ENCODE measurements at places on chromosomes 7 and 10.

DNA sequence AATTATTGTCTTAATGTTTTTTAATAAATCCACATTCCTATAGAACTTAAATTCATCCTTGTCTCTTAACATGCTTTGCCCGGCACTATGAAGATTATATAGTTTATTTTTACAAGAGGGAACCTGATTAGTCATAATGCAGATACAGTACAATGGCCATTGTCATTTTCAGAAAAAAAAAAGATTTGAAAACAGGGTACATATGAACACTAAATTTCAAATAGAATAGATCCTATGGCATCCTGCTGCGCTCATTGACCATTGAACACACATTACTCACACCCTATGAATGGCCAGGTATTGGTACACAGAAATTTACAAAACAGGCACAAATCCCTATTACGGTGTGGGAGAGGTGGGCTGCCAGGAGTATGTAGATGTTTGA is 2.0 kb upstream of the KLF6 start:
- no peak for DNase-seq

DNA sequence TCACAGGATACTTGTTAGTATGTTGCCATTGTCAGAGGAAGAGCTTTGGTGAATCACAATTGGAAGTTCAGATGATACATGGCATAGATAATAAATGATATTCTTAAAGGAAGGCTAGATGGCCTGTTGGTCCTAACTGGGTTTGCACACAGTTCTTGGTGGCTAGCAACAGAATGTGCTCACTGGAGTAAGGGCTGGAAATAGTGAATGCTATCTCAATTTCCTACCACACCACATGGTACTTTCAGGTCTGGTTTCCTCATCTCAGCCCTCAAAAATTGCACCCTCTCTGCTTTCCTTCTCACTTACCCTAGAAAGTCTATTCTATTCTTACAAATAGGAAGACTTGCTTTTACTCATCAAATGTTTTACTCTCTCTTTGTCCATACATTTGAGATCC is 622.5 kb downstream of the ANKRD7 start:
- no peak for DNase-seq

- no peak for DNase-seq
These were observed 44.9 kb downstream of the ANXA8 start for GRCh38 chr10:47438857-47439474.

- DNase-seq = no peak
These were observed 56.6 kb upstream of the GDF10 start for GRCh38 chr10:47243356-47243755.

GRCh38 chr7:103632972-103633371 is 187.0 kb upstream of the SLC26A5 start:
- DNase-seq = no peak

GRCh38 chr7:108455998-108456677 is at the start of gene NRCAM:
Gene NRCAM (minus strand): TSS chr7:108456436. CDS start chr7:108240064, 216,372 bp downstream.
- DNase-seq = no peak

- DNase-seq = peak; percentile 88
These were observed 3.9 kb upstream of the ITGB1 start for GRCh38 chr10:32961895-32962369.

GRCh38 chr10:132468216-132468615 is 69.4 kb upstream of the INPP5A start:
- no peak for DNase-seq

DNA sequence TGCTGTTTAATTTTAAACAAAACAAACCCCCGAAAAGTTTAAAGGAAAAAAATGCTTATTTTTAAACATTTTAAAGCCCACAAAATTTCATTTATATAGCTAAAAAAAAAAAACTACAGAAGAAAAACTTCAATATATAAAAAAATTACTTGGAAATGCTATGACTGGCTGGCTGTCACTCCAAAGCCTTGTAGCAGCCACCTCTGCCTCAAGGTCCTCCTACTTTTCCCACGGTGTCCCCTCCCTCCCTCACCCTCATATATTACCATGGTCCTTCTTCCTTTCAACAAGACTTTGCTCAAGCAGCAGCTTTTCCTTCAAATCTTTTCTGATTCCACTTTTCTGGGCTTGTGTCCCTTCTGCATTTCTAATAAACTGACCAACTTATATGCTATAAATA is 122.0 kb downstream of the TPK1 start:
- no peak for DNase-seq

GRCh38 chr10:120415709-120416330 is 41.2 kb upstream of the PLPP4 start:
- DNase-seq = no peak

GRCh38 chr10:14389981-14390590 is 59.4 kb upstream of the FRMD4A start:
- DNase-seq = no peak

DNA sequence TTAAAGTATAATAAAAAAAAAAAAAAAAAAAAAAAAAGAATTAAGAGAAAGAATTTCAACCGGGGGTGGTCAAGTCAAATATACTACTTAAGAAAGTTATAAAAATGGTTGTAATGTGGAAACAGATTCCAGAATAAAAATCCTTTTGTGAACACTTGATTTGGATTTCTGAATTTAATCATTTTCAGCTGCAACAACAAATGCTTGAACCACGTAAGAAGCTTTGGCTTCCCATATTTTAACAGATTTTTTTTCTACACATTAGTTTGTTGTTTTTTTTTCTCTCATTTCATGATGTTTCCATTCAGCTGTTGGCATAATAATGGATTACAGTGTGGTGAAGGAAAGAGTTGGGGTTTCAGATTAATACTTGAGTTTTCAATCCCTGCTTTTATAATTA is 137.3 kb upstream of the AGR3 start:
- no peak for DNase-seq

DNA sequence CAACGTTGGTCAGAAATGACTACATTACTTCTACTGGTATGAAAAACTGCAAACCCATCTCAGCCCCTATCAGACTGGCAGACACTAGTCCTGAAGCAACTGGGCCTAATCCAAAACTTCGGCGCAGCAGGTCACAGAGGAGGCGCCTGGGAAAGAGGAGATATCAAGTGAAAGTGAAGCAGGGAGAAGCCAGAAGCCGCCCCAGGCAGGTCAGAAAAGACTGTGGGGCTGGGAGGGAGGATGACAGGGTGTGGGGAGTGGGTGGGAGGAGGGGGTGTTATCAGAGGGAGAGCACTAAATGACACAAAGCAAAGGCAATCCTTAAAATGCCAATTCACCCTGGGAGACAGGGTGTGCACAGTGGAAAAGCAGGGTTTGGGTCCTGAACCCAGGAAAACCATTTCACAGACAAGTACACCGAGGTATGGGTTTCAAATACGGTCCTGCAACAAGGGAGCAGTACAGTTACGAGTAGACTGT is 731 bp downstream of the CHCHD3 start:
- DNase-seq = no peak

- DNase-seq = no peak
These were observed 35.9 kb upstream of the FZD1 start for GRCh38 chr7:91228327-91228726.

DNA sequence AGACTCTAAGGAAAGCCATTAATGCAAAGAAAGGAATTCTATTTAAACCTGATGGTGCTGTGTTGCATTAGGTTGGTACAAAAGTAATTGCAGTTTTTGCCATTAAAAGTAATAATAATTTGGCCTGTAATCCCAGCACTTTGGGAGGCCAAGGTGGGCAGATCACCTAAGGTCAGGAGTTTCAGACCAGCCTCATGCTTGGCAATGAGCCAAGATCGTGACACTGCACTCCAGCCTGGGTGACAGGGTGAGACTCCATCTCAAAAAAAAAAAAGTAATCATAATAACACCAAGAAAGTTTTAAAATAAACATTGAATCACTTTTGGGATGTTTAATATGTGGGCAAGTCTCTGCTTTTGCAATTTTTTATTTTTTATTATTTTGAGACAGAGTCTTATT is 107.3 kb upstream of the FRMD4A start:
- DNase-seq = no peak

- no peak for DNase-seq
These were observed 48.9 kb upstream of the GJD4 start for GRCh38 chr10:35555962-35556930.

DNA sequence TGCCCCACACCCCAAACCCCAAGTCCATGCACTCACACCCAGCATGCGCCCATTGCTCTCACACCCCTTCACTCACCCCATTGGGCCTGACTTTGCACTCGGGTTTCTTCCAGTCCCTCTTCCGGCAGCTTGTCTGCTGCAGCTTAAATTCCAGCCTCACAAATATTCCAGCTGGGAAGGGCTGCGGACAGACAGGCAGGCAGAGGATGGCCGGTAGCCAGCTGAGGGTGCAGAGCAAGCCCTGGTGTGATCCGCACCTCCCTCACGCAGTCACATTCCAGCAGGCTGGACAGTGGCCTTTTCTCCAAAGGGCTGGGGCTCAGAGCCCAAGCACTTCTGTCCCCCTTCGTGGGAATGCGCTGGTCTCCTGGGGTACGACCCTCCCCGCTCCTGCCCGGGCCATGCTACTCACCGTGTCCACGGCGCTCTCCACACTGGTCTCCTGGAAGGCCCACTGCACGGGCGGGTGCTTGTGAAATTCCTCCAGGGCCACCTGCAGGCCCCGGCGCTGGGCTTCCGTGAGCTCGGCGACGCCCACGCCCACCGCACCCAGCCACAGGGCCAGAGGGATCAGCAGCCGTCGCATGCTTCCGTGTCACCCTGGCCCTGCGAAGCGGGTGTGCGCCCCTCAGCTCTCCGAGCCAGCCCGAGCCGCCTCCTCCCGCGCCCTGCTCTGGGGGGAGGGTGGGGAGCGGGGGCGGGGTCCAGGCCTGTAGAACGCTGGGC is 1.2 kb downstream of the RARRES2 start:
- no peak for DNase-seq

DNA sequence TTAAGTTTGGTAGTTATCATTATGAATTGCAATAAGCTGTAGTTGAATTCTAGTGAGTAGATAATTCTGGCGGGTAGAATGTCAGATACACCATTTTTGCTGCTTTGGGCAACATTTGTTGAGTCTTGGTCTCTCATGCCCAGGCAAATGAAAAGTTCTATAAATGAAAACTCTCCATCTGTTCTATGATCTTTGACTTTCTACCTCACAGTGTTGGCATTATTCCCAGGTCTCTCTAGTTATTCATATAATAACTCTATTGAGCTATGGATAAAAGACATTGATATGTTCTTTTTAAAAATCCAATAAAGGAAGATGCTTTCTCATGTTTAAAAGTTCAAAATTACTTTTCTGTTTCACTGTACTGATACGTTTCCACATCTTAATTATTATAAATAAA is 415.3 kb upstream of the SEMA3D start:
- DNase-seq = no peak

DNA sequence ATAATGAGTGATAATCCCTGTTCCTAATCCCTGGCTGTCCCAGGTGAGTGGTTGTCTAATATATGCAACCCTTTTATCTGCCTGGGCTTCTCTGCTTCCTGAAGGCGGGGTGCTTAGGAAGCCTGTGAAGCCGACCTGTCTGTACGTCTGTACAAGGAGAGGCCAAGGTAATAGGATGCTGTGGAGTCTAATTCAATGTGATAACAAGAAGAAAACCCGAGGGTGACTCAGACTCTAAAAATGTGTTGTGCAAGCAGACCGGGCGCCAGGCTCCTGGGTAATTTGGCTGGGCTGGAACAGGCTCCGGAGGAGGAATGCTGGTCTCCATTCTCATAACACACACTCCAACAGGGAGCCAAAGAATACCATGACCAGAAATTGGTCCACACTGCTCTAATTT is 43.6 kb downstream of the THNSL1 start:
- DNase-seq = peak; percentile 43
